ENCODE measurements at places on chromosomes 12 and 14.

- DNase-seq, result no peak
Observed at GRCh38 chr12:54438517-54438916, 19.5 kb upstream of the ITGA5 start.

DNA sequence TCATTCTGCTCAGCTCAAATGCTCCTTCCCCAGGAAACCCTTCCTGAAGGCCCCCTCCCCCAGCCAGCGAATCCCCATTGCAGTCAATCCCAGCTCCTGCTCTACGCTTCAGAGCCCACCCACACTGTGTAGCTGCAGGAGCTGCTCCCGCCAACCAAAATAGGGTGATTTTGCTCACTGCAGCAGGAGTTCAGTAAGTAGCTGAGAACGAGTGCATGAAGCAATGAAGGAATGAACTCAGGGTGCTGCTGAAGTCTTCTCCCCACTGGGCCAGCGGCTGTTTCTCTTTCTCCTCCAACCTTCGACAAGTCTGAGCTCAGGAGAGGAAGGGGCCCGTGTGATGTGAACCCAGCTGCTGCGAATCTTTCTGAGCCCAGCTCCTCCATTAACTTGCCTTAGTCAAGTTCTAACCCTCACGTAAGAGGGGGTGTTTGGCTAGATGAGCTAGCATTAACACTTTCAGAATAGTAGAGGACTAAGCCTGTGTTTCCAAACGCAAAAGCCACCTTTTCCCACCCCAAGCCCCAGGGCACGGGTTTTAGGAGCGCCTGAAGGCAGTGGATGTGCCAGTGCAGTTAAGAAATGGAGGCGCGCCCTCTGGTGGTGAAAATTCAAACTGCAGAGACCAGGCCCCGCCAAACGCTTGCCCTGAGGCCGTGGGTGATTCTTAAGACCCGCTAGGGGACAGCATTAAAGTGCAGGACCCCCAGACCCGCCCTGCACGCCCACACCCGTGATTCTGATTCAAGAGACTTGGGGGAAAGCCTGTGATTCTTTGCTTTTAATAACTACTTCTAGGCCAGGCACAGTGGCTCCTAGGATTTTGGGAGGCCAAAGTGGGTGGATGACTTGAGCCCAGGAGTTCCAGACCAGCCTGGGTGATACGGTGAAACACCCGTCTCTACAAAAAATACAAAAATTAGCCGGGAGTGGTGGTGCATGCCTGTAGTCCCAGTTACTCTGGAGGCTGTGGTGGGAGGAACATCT lies 11.9 kb upstream of the SERPINA4 start:
- peak; percentile 60 for DNase-seq

- DNase-seq, result no peak
Observed at GRCh38 chr12:9634969-9635754, 27.4 kb upstream of the KLRB1 start.

GRCh38 chr12:8661016-8661415 lies 1.6 kb downstream of the MFAP5 start:
- DNase-seq, result no peak

DNA sequence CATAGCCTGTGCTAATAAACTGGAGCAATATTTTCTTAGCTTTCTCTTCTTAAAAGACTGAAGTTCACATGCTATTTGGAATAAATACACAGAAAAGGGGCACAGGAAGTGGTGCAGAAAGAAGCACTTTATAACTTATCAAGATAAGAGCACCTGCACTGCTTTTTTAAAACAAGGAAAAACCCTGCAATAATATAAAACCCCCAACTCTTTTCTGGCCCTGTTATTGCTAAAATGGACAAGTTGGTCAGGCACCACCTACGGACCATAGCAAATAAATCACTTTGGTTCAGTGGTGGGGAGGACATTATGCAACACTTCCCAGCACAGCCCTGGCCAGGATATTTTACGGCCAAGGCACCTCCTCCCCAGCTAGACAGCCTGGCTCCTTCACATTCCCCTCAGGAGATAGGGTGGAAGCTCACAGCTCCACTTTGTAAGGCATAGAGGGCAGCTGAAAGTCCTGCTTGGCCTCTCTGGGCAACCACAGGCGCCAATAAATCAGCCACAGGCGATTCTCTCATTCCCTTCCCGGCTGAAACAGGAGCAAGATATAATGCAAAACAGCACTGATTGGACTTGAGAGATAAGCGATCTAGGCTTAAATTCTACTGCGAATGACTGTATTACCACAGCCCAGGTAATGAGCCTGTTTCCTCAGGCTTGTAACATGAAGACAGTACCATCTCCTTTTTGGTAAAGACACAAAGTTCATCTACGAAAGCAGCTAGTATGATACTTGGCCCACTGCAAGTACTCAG lies 2.0 kb downstream of the ZBTB25 start:
- DNase-seq, result no peak

DNA sequence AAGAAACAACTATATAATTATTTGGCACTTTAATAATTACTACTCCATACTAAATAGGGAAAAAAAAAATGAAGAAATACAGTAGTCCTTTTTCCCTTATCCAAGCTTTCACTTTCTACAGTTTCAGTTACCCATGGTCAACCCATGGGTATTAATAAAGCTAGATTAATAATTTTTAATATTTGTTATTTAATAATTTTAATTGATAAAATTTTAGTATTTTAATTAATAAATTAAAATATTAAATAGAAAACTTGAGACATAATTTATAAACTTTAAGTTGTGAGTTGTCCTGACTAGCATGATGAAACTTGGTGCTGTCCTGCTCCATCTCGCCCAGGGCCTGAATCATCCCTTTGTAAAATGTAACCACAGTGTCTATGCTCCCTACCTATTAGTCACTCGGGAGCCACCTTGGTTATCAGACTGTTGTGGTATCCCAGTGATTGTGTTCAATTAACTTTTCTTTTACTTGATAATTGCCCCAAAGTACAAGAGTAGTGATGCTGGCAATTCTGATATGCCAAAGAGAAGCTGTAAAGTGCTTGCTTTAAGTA lies 71.8 kb downstream of the PAWR start:
- DNase-seq, result no peak

DNA sequence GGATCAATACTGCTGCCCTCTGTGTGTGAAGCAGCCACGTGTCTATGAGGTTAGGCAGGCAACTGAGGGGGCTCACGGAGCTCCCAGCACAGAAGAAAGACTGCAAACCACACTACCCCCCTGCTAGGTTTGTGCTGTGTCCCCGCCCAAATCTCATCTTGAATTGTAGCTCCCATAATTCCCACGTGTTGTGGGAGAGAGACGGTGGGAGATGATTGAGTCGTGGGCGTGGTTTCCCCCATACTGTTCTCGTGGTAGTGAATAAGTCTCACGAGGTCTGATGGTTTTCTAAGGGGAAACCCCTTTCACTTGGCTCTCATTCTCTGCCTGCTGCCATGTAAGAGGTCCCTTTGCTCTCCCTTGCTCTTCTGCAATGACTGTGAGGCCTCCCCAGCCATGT lies 68.6 kb downstream of the ACTN1 start:
- DNase-seq, result no peak

DNA sequence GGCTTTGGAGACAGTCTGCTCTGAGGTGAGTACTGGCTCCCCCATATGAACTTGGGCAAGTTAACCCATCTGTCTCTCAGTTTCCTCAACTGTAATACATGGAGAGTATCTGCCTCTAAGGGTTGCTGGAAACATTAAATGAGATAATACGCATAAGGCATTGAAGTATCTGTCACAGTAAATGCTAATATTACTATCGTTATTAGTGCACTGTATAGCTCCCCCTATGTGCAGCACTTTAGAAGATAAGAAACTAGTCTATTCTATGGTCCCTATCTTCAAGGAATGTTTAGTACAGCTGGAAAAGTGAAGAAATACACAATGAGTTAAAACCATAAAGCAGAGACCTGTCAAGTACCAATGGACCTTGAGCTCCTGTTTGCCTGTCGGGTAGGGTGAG lies 51.7 kb upstream of the CFL2 start:
- no peak for DNase-seq

DNA sequence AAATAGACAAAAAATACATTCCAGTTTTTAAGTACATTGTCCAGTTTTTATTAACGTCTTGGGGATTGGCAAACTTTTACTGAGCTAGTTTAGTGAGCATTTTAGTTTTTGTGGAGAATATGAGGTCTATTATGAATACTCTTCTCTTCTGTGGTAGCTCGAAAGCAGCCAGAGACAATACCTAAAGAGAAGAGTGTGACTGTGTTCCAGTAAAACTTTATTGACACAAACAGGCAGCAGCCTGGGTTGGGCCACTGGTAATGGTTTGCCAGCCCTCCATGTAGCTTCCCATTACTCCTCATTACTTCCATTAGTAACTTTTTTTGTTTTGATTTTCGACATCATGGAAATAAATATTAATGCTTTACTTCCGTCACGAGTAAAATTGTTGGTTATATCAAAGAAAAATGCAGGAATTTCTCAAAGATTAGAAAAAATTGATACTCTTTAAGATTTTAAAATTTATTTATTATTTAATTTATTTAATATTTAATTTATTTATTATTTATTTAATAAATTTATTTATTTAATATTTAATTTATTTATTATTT lies 19.6 kb downstream of the RMST start:
- DNase-seq, result no peak

Measured in Kasumi-1 (cell line).